ENCODE measurements at places on chromosomes 1 and 21.

DNA sequence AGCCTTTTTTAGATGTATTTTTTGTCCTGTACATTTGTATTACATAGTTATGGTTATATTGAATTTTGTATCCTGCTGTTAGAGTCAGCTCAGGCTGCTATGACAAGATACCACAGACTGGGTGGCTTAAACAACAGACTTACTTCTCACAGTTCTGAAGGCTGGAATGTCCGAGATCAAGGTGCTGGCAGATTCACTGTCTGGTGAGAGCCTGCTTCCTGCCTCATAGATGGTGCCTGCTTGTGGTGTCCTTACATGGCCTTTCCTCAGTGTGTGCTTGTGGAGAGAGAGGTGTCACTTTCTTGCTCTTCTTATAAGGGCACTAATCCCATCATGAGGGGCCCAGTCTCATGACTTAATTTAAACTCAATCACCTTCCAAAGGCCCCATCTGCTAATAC lies 23.1 kb upstream of the MYSM1 start:
- no peak for DNase-seq

- DNase-seq = no peak
These were observed 81.2 kb downstream of the PROX1 start for GRCh38 chr1:214068979-214069378.

DNA sequence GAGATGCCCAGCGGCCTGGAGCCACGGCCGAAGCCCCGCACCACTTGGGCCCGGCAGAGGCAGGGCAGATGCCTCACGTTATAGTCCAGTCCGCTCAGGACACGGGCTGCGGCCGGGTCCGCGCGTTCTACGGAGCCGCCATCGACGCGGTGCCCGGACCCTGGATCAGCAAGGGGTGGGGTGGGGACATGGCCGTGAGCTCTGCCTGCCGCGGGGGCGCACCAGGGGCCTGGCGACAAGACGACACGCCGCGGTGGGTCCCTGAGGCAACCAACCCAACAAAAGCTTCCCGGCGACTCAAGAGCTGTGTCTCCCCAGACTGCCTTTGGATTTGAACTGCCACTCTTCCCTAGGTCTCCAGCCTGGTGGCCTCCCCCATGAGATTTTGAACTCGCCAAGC lies 211.4 kb upstream of the GREM2 start:
- DNase-seq = no peak

DNA sequence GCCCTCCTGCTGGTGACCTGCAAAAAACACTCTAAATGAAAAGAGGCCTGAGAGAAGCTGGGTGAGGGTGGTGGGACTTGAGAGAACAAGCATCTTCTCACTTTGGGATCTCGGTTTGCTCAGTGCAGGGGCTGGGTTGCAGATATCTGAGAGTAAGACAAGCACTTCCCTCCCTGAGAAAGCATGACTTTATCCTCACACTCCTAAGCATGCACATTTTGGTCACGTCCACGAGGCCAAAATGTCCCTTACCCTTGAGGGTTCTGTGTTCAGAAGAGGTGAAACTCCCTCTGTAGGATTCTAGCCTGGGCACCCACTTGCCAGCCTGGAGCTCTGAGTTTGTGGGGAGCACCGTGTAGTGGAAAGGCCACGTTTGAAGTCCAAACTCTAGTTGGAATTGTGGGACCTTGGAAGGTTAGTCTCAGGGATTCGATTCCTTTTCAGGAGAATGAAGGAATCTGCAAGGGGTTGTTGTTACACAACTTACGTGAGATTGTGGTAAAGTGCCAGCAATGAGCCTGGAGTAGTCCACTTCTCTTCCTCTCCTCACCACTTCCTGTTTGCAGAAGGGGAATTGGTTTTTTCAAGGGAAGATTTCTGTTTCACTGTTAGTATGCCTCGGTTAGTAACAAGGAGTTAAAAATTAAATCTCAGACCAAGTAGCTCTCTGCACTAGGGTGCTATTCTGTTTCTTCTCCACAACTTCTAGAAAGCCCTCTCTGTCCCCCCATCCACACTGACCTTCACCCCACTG lies 3.0 kb downstream of the FCAMR start:
- DNase-seq = no peak

DNA sequence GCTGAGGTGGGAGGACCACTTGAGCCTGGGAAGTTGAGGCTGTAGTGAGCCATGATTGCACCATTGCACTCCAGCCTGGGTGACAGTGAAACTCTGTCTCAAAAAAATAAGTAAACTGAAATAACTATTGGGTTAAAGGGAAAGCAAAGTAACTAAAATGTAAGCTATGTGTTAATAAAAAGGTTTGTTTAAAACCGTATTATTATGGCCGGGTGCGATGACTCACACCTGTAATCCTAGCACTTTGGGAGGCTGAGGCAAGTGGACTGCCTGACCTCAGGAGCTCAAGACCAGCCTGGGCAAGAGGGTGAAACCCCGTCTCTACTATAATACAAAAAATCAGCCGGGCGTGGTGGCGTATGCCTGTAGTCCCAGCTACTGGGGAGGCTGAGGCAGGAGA lies 27.0 kb downstream of the NVL start:
- DNase-seq = no peak

DNA sequence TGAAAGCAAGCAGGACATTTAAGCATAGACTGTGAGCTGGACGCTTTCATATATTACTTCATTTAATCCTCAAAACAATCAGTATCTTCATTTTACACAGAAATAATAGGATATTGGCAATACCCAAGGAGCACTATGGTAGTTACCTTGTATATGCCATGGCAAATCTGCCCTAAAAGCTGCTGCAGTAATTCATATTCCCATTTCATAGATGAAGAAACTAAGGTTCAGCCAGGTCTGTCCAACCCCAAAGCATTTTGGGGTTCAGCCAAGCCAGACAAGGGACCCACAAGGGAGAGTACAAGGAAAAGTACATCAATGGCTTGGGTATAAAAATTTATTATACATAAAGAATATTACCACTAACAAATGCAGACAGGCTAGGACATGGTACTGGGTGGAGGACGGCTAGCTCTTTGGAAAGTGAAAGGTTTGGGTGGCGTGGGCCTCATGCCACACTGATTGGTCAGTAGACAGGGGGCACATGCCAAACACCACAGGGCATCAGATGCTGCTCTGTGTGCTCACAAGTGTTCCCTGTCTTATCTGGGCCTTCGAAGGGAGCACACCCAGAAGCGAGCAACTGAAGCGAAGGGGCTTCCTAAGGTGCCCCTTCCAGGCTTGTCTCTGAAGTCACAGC lies 23.9 kb upstream of the PTAFR start:
- no peak for DNase-seq

All from stimulated activated CD8-positive, alpha-beta memory T cell treated with anti-CD3 and anti-CD28 coated beads, Interleukin-7, amount 100 ng/mL, for 1 hour (primary cell).